ENCODE measurements at places on chromosomes 5 and 9.

- DNase-seq, result no peak
Measured at GRCh38 chr9:85502815-85503655, 238.7 kb downstream of the AGTPBP1 start.

DNA sequence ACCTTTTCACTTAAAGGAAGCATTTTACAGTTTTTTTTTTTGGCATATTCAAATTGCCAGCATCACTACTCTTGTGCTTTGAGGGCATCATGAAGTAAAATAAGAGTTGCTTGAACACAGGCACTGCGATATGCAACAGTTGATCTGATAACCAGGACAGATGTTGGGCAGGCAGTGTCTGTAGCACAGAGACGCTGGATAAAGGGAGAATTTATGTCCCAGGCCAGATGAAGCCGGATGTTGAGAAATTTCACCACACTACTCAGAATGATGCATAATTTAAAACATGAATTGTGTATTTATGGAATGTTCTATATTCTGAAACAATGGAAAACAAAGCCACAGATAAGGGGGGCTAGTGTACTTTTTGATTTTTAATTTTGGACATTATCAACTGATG is 71.4 kb downstream of the SLC12A2 start:
- DNase-seq, result no peak

DNA sequence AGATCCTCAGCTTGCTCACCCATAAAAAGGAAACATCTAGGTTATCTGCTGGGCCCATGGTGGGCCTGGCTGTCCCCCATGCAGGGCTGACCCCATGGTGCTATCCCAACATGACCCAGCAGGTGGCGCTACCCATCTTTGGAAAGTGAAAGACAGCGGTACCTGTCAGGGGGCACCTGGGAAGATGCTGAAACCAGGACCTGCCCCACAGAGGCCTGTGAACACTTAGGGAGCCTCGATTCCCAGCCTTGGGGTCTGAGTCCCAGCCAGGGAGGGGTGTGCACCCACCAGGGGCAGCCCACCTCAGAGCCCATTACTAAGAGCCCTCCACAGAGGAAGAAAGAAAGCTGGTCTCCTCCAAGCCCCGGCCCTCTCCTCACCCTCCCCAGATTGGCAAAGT is 46.6 kb upstream of the IPPK start:
- DNase-seq, result no peak

DNA sequence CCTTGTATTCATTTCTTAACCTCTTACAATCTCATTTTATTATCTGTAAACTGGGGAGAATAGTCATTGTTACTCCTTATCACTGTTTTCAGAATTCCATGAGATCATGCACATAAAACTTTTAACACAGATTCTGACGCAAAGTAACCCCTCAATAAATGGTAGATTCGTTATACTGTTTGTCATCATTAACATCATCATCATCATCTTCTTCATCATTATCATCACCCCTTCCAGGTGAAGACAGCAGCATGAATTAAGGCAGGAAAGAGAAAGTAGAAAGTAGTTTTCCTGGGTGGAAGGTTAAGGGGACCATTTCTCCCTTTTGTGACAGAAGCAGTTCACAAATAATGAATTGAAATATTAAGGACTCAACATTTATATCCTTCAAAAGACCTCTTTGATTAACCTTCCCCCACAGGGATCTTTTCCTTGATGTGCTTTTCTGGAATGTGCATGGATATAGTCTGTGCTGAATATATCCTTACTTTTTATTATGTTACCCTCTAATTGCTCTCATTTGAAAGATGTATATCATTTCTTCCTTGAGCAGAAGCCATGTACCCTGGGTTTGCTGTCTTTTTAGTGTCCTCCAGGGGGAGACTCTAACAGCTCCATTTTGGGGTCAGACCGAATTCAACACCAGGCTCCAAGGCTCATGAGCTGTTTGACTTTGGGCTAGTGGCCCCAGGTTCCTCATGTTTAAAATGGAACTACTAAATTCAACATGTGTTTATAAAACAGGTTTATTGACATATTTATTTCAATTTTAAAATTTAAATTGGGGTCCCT is 1029.9 kb upstream of the WWC1 start:
- DNase-seq, result no peak

GRCh38 chr9:93116072-93116961 is 17.7 kb downstream of the NINJ1 start:
- no peak for DNase-seq

DNA sequence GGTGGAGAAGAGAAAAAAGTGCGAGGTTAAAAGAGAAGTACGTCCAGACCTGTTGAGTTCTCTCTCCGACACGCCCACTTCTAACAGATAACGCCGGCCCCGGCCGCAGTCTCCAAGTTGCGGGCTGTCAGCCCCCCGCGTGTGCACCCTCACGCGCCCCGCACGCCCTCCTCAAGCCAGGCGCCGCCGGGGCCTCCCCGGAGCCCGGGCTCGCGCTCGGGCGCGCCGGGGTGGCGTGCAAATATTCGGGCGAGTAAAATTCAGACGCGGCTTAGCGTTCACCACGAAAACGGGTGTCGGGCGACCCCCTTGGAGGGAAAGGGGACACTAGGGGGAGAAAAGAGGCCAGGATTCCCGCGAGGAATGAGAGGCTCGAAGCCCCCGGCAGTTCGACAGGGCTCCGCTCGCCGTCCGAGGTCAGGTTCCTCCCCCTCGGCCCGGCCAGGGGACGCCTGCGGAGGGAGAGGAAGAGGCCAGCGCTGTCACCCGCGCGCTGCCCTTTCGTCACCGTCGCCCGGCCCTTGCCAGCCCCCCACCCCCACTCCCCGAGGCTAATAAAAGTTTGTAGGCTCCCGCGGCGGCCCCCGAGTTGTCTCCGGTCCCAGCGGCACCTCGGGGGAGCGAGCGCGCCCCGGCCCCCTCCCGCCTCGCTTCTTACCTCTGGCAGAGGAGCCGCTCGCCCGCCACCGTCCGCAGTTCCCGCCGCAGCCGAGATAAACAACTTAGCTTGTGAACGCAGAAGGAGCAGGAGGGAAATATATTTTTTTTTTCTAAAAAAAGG is 743 bp downstream of the NR3C1 start:
- DNase-seq, result no peak

DNA sequence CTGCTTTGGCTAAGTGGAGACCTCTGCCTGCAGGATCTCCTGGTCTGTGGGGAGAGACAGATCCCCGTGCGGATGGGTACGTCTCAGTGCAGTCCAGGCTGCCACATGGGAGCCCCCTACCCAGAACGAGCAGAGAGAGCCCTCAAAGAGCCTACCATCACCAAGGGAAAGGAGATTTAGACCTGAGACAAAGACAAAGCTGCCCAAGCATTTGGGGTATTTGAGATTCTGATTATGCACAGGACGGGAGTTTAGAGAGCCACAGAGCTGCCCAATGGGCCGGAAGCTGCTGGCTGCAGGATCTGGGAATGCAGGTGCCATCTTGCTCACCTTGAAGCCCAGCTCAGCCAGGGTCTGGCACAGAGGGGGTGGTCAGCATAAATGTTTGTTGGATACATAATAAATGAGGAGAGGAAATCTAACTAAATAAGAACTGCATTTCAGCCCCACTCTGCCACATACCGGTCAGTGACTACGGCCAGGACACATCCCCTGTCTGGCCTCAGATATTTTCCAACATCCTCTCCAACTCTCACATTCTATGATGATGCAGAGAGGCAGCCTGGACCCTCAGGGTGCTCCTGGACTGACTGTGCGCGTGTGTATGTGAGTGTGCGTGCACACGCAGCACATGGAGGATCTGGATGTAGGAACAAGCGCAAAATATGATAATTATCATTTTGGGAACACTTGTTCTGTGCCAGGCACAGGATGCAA is 157.8 kb downstream of the FGF18 start:
- no peak for DNase-seq

DNA sequence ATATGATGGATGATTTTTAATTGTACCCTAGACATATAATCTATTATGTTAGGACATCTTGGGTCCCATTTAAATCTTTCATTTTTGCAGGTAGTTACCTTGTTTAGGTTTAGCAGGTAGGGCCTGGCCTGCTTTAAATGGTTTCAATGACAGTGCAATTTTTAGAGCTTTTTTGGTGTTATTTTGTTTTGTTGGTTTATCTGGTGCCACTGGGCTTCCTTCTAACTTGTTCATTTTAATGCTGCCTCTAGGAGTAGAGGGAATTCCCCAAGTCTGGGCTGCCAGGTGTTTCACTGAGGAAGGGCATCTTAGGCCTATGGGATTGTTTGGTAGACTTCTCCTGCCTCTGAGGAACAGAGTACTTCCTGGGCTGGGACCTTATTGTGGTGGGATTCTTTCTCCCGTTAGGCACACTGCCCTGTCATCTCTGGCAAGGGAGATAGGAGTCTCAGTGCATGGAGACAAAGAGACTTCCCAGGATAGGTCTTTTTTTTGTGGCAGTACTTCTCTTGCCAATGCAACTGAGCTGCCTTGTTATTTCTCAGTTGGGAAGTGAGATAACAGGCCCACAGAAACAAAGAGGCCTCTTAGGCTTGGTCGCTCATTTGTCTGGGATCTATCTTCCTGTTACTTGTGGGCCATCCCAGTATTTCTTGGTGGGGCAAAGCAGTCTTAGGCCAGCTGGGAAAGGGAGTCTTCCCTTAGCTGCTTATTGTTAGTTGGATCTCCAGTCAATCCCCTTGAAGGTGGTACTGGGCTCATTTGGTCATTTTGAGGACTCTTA is 282.9 kb downstream of the FER start:
- DNase-seq, result no peak

GRCh38 chr9:79581794-79582193 is 10.0 kb downstream of the TLE4 start:
- no peak for DNase-seq

DNA sequence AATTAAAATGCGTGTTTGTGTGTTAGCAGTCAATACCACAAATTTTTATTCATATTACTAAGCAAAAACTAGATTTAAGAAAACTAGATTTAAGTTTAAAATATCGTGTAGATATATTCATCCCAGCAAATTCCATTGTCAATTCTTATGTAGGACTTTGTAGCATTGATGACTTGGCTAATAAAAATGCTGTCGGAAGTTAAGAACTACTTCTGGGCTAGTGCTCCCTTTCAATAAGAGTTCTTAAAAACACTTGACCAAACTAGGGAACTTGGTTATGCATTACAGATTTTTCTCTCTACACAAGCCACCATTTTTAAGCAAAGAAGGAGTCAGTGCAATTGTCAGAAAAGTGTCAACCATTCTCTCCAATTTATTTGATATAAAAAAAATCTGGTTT is 68.7 kb upstream of the RAD23B start:
- no peak for DNase-seq

DNA sequence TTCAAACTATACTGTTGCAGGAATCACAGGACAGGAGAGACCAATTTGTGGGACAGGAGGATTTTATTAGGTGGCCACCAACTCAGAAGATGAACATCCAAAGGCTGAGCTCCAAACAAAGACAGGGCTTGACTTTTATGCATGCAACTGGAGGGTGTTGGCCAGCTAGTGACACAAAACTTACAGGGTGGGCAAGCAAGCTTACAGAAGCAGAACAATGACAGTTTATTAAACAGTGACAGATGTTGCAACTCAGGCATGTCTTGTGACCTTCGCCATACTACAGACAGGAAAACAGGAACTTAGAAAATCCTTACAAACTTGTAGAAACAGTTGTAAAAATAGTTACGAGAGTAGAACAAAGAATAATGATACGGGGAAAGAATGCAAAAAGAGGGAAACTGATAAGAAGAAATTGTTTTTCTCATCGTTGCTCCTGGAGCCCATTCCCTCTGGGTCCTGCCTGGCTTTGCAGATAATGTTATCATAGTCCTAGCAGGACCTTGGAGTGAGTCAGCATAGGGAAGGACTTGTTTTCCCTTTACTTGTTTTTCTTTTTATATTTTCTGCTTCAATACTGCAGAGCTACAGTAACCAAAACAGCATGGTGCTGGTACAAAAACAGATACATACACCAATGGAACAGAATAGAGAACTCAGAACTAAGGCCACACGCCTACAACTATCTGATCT is 2083.0 kb upstream of the ACO1 start:
- DNase-seq, result no peak

DNA sequence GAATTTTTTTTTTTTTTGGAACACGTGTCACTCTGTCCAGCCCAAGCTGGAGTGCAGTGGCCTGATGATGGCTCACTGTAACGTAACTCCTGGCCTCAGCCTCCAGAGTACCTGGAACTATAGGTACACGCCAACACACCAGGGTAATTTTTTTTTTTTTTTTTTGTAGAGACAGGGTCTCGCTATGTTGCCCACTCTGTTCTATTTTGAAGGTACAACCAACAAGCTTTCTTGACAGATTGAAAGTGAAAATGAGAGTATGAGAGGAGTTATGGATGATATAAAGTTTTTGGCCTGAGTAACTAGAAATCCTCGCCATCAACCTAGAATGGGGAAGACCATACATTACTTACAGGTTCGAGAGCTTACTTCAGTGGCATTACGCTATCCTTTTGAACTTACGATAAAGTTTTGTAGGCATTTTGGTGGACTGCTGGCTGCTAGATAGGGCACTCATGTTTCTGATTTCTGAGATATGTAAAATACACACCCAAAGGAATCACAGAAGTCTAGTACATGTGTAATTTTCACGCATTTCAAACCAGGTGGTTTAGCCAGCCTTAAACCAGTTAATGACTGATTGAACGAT is 806 bp upstream of the CDC42SE2 start:
- no peak for DNase-seq

DNA sequence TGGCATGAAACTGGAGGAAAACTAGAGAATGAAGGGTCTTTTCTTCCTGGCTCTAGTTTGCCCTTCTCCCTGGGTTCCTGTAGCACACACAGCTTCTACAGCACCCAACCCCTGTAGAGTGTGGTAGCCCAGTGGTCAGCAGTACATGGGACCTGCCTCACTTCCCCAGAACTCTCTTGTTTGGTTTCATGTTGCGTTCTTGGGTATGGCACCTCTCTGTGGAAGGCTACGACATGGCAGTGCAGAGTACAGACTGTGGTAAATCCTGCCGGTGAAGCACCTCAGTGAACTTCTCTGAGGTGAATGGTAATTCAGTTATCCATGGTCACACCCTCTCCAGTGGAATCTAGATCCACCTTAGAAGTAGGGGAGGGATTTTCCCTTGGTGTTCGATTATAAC is 105.5 kb downstream of the TLR4 start:
- no peak for DNase-seq

- no peak for DNase-seq
Measured at GRCh38 chr5:23996525-23996924, 489.1 kb downstream of the PRDM9 start.

GRCh38 chr5:137129886-137130680 is 369.0 kb downstream of the SPOCK1 start:
- no peak for DNase-seq

GRCh38 chr5:92676215-92677165 is 904.5 kb downstream of the NR2F1-AS1 start:
- no peak for DNase-seq

- DNase-seq, result no peak
Measured at GRCh38 chr5:95380103-95380628, 11.0 kb upstream of the FAM81B start.

- no peak for DNase-seq
Measured at GRCh38 chr5:52997424-52997823, 8.3 kb downstream of the ITGA2 start.

GRCh38 chr5:98911280-98912040 is 17.3 kb downstream of the CHD1 start:
- no peak for DNase-seq

All from left renal cortex interstitium (tissue), 4 donors.